ENCODE measurements at places on chromosomes 7 and 10. TPM values are rescaled to one million over a fixed set of nuclear protein-coding genes. Genes with fewer than 3 reads are reported as not detected.
A peak's percentile ranks its signal among the peaks of the same experiment; 100 is the strongest.

- H3K4me1 ChIP-seq: no peaks in the 10 kb centered on the region
- H3K36me3 ChIP-seq: no peaks in the 10 kb centered on the region
- no peak overlapping the region for H3K4me3 ChIP-seq
Measured at GRCh38 chr7:139902436-139903102, 73.5 kb downstream of the TBXAS1 start.

DNA sequence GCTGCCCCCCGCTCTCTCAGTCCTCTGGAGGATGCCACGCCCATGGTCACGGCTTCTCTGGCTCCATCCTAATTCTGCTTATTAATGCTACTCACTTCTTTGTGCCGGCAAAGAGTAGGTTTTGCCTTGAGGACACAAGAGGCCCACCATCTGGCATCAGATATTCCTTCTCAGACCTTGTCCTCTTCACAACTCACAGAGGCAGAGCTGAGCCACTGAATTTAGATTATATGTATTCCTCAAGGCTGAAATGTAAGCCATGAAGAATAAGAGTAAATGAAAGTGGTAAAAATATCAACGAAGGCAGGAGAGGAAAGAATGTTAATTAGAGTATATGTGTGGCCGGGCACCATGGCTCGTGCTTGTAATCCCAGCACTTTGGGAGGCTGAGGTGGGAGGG, 6.5 kb downstream of the RBP4 start:
- no peak overlapping the region for H3K27ac ChIP-seq
- no peak for DNase-seq
- H3K4me1 ChIP-seq: no peaks in the 10 kb centered on the region
- H3K4me3 ChIP-seq: no peak overlapping the region
- H3K27me3 ChIP-seq: no peaks in the 10 kb centered on the region
- no peaks in the 10 kb centered on the region for H3K36me3 ChIP-seq

DNA sequence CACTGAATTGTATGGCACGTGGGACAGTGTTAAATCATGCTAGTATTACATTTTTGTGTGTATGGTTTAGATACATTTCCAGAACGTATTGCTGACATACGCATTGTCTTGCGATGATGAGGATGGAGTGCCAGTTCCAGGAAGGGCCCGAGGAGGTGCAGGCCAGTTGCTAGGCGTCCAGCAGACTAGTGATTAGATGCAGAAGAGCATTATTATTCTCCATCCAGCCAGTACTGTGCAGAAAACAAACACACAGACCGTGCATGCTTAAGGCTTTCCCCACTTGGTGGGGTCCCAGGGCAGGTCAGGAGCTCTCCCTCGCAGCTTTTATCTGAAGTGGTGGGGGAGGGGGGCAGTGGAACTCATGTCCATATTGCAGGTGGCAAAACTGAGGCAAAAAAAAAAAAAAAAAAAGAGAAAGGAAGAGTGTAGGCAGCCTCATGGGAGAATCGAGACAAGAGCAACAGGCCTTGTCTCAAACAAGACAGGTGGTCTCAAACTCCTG, 189.2 kb downstream of the CAMK1D start:
- no peaks in the 10 kb centered on the region for H3K36me3 ChIP-seq
- H3K4me1 ChIP-seq: no peaks in the 10 kb centered on the region
- H3K27ac ChIP-seq: no peak overlapping the region
- DNase-seq: no peak
- no peaks in the 10 kb centered on the region for H3K27me3 ChIP-seq

DNA sequence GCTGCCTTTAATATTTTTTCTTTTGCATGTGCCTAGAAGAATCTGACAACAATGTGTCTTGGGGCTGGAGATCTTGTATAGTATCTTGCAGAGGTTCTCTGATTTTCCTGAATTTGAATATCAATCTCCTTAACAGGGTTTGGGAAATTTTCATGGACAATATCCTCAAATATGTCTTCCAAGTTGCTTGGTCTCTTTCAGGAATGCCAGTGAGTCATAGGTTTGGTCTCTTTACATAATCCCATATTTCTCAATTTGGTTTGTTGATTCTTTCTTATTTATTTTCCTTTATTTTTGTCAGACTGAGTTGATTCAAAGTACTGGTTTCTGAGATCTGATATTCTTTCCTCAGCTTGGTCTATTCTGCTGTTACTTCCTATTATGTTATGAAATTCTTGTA, 208.7 kb upstream of the GLI3 start:
- H3K36me3 ChIP-seq: no peaks in the 10 kb centered on the region
- H3K4me3 ChIP-seq: no peak overlapping the region
- no peak overlapping the region for H3K27ac ChIP-seq
- no peaks in the 10 kb centered on the region for H3K27me3 ChIP-seq
- no peak for DNase-seq
- no peaks in the 10 kb centered on the region for H3K4me1 ChIP-seq

- DNase-seq: no peak
- H3K4me3 ChIP-seq: no peak overlapping the region
- no peaks in the 10 kb centered on the region for H3K27me3 ChIP-seq
Measured at GRCh38 chr7:13069841-13070240, 382.4 kb downstream of the ARL4A start.

GRCh38 chr7:36962367-36962766, 238.1 kb upstream of the AOAH start:
- H3K36me3 ChIP-seq: no peaks in the 10 kb centered on the region
- no peak for DNase-seq
- H3K27ac ChIP-seq: no peak overlapping the region
- no peaks in the 10 kb centered on the region for H3K27me3 ChIP-seq
- no peak overlapping the region for H3K4me3 ChIP-seq

GRCh38 chr7:22141355-22141754, 195.7 kb upstream of the CDCA7L start:
- no peak for DNase-seq
- no peaks in the 10 kb centered on the region for H3K4me1 ChIP-seq
- H3K36me3 ChIP-seq: no peaks in the 10 kb centered on the region
- no peaks in the 10 kb centered on the region for H3K27me3 ChIP-seq
- no peak overlapping the region for H3K27ac ChIP-seq
- H3K4me3 ChIP-seq: no peak overlapping the region

- H3K4me3 ChIP-seq: no peak overlapping the region
- no peaks in the 10 kb centered on the region for H3K4me1 ChIP-seq
- no peaks in the 10 kb centered on the region for H3K36me3 ChIP-seq
- peak; percentile 53 for DNase-seq
- H3K27me3 ChIP-seq: no peaks in the 10 kb centered on the region
- H3K27ac ChIP-seq: peak overlapping the region; percentile 80
Measured at GRCh38 chr10:28400176-28400575, 97.3 kb upstream of the MPP7 start.

DNA sequence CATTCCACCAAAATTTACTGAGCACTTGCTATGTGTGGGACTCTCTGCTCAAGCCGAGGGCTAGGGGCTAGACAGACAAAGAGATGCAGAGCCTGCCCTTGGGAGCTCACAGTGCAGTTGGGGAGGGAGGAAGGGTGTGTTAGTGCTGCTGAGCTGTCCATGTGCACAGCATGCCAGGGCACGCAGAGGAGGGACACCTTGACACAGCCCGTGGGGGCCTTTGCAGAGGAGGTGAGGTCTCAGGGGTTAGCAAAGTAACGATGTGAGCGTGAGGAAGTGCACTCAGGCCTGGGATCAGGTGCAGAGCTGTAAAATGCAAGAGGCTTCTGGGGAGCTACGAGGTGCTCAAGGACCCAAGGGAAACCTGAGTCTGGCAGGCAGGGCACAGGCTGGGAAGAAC, 16.3 kb downstream of the PRKCQ start:
- DNase-seq: no peak
- H3K4me1 ChIP-seq: no peaks in the 10 kb centered on the region
- no peaks in the 10 kb centered on the region for H3K27me3 ChIP-seq

DNA sequence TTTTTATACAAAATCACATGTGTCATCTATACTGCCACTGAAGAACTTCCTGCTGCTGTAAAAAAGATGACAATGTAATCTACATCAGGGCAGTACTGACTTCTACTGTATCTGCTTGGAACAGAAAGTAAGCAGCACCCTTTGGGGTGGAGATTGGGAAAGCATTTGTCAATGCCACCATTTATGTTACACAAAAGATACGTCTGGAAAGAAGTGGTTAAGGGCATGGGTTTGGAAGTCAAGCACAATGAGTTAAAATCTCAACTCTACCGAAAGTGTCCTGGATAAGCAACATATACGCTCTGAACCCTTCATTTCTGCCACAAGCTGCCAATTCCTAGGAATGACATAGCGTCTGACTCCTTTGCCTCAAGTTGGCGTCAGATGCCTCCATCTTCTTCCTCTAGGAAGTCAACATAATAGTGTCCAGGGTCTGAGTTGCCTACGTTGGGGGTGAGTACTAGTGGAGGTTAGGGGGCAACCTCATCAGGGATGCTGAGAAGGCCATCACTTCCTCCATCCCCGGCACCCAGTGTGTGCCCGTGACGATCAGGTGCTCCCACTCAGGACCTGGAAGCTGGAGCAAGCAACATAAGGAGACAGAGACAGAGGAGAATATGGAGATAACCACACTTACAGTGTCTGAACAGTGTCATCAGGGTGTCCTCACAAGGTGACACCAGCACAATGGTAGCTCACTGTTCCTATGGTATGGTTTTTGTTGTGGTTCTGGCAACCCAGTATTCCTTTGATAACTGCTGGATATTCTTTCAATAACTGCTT, 58.3 kb downstream of the SGMS1 start:
- H3K27ac ChIP-seq: no peak overlapping the region
- no peaks in the 10 kb centered on the region for H3K36me3 ChIP-seq
- no peak for DNase-seq
- H3K4me3 ChIP-seq: no peak overlapping the region

GRCh38 chr10:66917104-66917503, 8.7 kb upstream of the LRRTM3 start:
- no peak for DNase-seq
- H3K36me3 ChIP-seq: no peaks in the 10 kb centered on the region
- H3K27ac ChIP-seq: no peak overlapping the region
- no peak overlapping the region for H3K4me3 ChIP-seq

DNA sequence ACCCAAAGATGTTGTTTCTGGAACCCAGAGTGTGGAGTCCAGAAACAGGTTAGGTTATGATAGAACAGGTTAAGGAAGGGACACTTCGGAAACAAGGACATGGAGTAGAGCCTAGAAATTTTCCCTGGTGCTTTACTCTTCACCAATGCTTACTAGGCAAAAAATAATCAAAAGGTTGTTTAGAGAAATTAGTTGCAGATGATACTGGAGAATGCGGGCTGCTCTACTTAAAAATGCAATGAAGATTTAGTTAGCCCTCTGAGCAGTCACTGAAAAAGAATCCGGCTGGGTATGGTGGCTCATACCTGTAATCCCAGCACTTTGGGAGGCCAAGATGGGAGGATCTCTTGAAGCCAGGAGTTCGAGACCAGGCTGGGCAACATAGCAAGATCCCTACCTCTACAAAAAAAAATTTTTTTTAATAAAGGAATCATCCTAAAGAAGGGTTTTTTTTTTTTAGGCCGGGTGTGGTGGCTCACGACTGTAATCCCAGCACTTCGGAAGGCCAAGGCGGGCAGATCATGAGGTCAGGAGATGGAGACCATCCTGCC, 3.3 kb upstream of the UBE2H start:
- DNase-seq: no peak
- no peaks in the 10 kb centered on the region for H3K27me3 ChIP-seq
- no peak overlapping the region for H3K4me3 ChIP-seq
- no peaks in the 10 kb centered on the region for H3K36me3 ChIP-seq
- no peak overlapping the region for H3K27ac ChIP-seq

- DNase-seq: no peak
- no peak overlapping the region for H3K4me3 ChIP-seq
- H3K27me3 ChIP-seq: peaks cover 25% of the 10 kb centered on the region
- no peak overlapping the region for H3K27ac ChIP-seq
Measured at GRCh38 chr10:21522631-21523406, 2.7 kb downstream of the SKIDA1 start.

DNA sequence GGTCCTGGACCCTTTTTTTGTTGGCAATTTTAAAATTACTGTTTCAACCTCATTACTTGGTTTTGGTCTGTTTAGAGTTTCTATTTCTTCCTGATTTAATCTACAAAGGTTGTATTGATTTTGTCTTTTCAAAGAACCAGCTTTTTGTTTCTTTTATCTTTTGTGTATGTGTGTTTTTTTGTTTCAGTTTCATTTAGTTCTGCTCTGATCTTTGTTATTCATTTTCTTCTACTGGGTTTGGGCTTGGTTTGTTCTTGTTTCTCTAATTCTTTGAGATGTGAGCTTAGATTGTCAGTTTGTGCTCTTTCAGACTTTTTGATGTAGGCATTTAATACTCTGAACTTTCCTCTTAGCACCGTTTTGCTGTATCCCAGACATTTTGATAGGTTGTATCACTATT, 8.5 kb upstream of the MRPS33 start:
- no peak for DNase-seq
- no peaks in the 10 kb centered on the region for H3K27me3 ChIP-seq
- no peaks in the 10 kb centered on the region for H3K4me1 ChIP-seq
- H3K36me3 ChIP-seq: no peaks in the 10 kb centered on the region
- no peak overlapping the region for H3K27ac ChIP-seq
- H3K4me3 ChIP-seq: no peak overlapping the region

- no peaks in the 10 kb centered on the region for H3K27me3 ChIP-seq
- no peak for DNase-seq
- H3K36me3 ChIP-seq: no peaks in the 10 kb centered on the region
- H3K4me3 ChIP-seq: no peak overlapping the region
- H3K27ac ChIP-seq: no peak overlapping the region
Measured at GRCh38 chr10:42488416-42488815, 150.0 kb downstream of the ZNF33B start.

- no peaks in the 10 kb centered on the region for H3K36me3 ChIP-seq
- H3K4me3 ChIP-seq: peak overlapping the region; percentile 46
- no peaks in the 10 kb centered on the region for H3K4me1 ChIP-seq
Measured at GRCh38 chr7:39413636-39414223, 152.5 kb upstream of the YAE1 start.

Gene NUTM2A
- 1.6 TPM for total RNA-seq

Gene DGKI
- 0.67 TPM for total RNA-seq

Gene EBF3
- 0.12 TPM for total RNA-seq

Gene ITPRID1
- 0.91 TPM for total RNA-seq

Gene PCLO
- 8.8 TPM for total RNA-seq
